D721Med (cell line): ENCODE measurements at places on chromosomes 5 and 9.

GRCh38 chr5:137433539-137433938, 65.6 kb downstream of the SPOCK1 start:
- no peak for DNase-seq

GRCh38 chr5:85159395-85159794, 774.7 kb upstream of the EDIL3 start:
- no peak for DNase-seq

DNA sequence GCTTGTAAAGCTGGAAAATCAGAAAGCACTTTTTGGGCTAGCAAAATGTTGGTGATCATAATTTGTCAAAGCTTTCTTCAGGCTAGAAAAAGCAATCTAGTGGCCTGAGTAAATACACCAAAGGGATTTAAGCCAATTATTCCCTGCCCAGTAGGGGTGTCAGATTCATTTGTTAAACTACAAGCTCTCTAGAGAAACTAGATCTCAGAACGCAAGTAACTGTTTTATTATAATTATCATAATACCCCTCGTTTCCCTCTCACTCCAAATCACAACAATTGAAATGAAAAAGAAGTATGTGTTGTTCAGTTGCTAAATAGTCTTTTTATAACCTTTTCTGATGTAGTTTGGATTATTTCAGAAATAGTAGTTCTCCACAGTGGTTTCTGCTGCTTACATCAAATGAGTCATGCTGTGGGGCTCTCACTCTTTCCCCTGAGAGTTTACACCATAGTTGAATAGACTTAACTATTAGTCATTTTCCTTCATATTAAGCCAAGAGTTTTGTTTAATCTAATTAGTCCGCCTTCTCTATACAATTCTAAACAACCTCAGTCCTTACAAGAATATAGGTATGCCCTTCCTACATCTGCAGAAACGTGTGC, 918.6 kb upstream of the DMAC1 start:
- DNase-seq: no peak

- DNase-seq: no peak
Observed at GRCh38 chr9:72383978-72384709, 19.1 kb upstream of the ZFAND5 start.

GRCh38 chr9:98807070-98807813, at the start of gene GALNT12:
Gene GALNT12, plus strand, starts transcription at chr9:98807670. Its CDS starts 29 bp downstream, at chr9:98807699.
- DNase-seq: peak; percentile 48

- DNase-seq: no peak
Observed at GRCh38 chr5:153496835-153497234, 6.4 kb downstream of the GRIA1 start.

- DNase-seq: no peak
Observed at GRCh38 chr5:107666051-107666655, 4.6 kb downstream of the EFNA5 start.

GRCh38 chr5:135979510-135979909, 24.7 kb upstream of the LECT2 start:
- no peak for DNase-seq

- no peak for DNase-seq
Observed at GRCh38 chr9:90919883-90920282, 118.3 kb downstream of the SYK start.

- DNase-seq: no peak
Observed at GRCh38 chr9:27618066-27618465, 44.8 kb upstream of the C9orf72 start.
